ENCODE measurements at places on chromosomes 6 and 20.
A peak's percentile ranks its signal among the peaks of the same experiment; 100 is the strongest.

DNA sequence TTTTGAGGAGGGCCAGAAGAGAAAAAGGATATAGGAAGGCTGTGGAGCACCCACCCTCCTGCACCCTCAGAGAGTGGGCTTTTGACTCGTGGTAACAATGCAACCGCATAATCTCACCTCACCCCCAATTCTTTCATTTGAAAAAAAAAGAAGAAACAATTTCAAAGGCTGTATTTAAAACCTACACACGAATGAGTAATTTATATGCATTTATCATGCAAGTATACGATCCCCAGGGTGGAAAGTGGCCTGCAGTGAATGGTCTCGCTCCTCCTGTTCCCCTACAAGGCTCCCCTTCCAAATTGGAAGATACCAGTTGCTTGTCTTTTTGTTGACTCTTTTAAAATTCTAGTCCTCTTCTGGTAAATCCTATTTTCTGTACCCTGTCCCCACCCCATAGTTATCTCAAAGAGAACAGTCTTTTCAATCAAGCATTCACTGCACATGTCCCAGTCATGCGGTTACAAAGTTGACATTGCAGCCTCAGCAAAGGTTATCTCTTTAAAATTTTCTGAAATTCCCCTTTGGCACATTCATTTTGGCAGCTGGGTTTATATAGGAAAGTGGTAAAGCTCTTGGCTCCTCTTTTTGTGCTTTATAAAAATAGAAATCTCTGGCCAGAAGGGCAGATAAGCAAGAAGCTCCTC is 110.6 kb downstream of the ARID1B start:
- DNase-seq, result no peak

DNA sequence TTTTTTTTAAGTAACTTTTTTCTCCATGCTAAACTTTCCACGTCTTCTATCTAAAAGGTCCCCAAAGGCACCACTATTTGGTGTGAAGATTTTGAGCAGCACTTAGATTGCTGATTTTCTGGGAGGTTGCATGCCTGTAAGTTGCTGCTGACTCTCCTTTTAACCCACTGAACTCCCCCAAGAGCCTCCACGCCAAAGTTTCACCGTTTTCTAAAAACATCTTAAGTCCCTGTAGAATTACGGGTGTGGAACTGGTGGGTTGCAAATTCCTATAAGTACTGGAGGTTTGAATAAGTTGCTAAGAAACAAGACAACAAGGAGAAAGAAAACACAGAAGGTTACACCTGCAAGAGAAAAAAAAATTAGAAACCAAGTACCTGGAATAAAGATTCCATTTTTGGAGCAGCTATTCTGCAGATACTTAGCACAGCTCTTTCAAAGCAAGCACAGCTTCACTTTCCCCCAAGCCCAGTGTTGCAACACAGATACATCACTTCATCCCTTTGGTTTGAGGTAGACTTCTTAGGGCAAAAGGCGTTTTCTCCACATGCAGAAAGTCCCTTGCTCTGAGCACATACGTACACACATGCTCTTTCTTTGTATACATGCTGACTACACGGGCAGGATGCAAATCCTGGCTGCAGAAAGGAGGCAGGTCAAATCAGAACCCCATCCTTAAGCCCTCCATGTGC is 5.0 kb downstream of the JAG1 start:
- no peak for DNase-seq

- peak; percentile 53 for DNase-seq
These were observed 33.0 kb upstream of the FILIP1 start for GRCh38 chr6:75526502-75527127.

- no peak for DNase-seq
These were observed 10.6 kb downstream of the PRR18 start for GRCh38 chr6:166297606-166298005.

DNA sequence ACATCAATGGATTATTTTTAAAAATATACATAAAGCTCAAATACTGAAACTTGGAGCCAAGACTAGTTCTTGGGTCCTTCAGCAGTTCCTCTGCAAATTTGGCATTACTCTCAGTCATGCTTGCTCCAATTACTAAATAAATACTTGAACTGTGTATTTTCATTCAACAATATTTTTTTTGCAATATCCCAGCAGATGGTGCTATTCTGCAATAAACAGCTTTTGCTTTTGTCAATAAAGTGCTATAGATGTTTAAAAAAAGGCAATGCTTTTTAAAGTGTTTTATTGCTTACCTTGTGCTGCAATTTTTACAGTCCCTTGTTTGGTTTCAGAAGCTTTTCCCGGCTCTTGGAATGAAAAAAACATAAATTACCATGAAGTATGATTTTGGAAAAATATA is 243.4 kb downstream of the TRDN start:
- no peak for DNase-seq

GRCh38 chr20:61420056-61420455 is 168.0 kb downstream of the CDH4 start:
- DNase-seq, result no peak

- DNase-seq, result no peak
These were observed 36.4 kb downstream of the DACT2 start for GRCh38 chr6:168282985-168283685.

DNA sequence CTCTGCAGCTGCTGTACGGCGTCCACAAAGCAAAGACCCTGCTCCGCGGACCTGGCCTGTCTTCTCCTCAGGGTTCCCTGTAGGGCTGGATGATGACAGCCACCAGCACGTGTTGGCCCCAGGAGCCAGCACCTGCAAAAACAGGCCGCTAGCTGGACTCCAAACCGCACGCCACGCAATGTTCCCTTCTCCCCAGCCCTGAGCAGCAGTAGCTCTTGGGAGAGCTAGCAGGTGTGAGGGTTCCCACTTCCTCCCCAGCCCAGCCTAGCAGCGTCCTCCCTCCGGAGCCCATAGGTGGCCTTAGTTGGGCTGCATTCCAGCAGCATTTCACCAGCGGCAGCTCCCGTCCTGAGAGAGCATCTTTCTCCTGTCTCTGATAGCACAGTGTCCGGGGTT is 42.3 kb downstream of the DACT2 start:
- DNase-seq, result no peak

All from smooth muscle cell of the brain vasculature (primary cell).